ENCODE measurements at places on chromosomes 12 and 14.

DNA sequence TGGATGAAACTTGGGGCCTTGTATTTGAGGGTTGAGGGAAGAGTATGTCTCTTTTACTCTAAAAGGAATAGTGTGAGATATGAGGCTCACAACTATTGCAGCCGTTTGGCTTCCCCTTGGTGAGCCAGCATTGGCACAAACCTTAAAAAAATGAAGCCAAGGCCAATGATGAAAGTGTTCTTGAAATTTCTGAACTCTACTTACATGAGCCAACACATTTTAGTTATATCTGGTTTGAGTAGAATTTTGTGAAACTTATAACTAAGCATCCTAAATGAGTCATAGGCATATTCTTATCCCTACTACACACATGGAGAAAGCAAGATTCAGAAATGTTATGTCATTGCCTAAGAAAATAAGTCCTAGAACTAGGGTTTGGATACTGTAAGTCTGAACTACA lies 55.3 kb upstream of the ACSS3 start:
- no peak for DNase-seq

DNA sequence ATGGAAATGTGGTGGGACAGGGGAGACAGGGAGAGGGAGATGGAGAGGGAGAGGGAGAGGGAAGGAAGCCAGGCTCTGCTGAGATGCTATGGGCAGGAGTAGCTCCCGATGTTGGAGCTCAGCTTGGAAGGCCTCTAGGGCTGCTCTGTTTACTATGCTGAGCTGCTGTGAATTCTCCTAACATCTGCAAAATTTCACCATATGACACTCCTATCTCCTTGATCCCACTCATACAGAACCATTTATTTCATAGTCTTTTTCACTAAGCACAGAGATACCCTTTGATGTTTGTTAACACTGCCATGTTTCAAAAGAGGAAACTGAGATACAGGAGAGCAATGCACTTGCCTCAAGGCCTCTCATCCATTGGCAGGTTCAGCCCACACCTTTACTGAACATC lies 60.7 kb downstream of the C12orf75 start:
- no peak for DNase-seq

- no peak for DNase-seq
These were observed 855.6 kb upstream of the TMEM132C start for GRCh38 chr12:127411166-127411915.

DNA sequence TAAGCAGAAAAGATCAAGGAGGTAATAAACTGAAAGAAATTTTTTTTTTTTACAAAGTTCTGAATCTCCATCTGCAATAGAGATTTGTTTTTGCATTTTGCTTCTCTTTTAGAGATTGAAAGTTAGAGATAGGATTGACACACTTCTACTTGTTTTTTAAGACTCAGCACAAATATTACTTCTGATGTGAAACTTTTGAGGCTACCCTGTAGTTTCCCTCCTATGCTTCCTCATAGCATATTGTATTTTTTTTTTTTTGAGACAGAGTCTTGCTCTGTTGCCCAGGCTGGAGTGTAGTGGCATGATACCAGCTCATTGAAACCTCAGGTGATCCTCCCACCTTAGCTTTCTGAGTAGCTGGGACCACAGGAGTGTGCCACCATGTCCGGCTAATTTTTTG lies 32.1 kb upstream of the SGPP1 start:
- no peak for DNase-seq

DNA sequence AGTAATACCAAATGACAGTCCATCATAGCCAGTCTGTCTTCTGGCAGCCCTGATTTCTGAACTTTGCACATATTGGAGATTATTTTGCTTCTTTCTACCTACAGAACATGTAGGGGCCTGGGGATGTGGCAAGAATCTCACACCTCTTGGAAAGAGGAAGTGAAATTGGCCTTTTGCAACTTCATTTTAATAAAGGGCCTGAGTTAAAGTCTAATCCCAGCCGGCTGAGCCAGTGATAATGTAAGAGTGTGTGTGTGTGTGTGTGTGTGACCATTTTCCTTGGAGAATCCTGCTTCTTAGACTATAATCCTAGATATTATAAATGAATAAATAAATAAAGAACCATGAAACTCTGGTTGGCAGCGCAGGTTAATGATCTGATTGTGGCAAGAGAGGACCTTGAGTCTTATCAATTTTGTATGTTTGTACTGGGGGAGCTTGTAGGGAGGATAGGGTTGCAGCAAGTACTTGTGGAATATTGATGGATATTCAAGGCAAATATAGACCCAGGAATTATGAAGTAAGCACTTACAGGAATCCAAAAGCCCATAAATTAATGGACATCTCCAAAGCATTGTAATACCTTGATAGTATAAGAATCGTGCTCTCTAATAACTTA lies 233.2 kb upstream of the AMIGO2 start:
- DNase-seq = no peak

- no peak for DNase-seq
These were observed 7.0 kb downstream of the ISCA2 start for GRCh38 chr14:74500417-74501134.

- no peak for DNase-seq
These were observed 74.0 kb downstream of the PLEKHG3 start for GRCh38 chr14:64778104-64778754.

GRCh38 chr12:90246688-90247087 lies 538.0 kb upstream of the ATP2B1 start:
- no peak for DNase-seq

- DNase-seq = no peak
These were observed 103.5 kb downstream of the FGD4 start for GRCh38 chr12:32502693-32503502.

DNA sequence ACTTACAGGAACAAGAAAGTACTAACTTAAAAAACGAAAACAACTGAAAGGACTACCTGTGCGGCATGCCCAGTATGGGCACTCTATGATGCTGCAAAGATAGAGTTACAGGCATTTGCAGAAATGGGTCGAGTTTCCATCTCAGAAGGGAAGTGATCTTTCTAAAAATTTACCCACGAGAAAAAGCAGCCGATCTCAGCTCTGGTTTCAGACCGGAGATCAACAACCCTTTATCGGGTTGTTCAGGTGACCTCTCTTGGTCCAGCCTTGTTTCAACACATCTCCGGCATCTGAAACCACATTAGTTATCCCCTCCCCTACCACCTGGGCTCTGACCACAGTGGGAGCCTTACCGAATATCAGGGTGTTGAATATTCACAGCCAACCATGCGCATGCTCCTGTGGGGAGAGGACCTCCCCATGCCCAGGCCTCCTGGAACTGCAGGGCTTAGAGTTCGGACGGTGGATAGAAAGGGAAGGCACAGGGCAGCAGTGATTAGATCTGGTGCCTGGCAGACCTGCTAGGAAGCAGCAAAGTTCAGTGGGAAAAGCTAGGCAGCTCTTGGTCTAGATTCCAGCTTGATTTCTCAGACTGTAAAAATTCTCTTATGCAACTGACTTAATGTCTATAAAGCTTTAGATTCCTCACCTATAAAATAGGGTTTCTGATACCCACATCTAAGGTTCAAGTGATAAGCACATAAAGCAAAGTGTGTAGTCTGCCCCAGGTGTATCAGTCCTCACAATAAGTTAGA lies 906.0 kb downstream of the VRK1 start:
- DNase-seq = no peak

GRCh38 chr12:96347130-96347699 lies 53.0 kb downstream of the CDK17 start:
- DNase-seq = no peak

DNA sequence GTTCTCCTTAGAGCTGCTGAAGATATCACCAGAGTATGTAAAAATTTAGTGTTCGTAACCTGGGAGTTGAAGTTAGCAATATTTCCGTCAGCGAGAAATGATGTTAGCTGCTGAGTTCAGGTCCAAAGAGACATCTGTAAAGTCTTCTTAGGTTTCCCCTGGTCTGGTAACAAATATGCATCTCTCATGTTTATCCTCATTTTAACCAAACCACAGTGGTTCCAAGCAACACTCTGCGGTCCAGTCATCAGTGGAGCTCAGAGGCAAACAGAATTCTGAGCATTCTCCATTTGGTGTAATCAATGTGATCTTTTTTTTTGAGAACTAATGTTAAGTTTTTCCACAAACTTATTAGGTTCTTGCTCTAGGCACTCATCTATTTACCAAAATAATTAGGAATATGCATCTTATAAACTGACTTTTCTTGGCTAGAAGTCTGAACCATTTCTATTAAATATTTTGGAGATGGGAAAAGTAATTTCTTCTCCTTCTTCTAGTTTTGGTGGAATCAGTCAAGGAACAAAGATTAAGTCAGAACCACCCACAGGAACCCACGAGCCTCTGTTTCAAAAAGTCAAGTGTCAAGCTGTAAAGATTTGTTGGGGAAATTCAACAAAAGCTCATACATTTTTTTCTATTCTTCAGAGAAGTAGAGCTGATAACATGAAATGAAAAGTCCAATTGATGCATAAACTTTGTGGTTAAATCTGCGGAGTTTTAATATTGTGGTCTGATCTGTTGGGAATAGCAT lies 64.7 kb downstream of the IFNG start:
- no peak for DNase-seq

- no peak for DNase-seq
These were observed 522.5 kb downstream of the VRK1 start for GRCh38 chr14:97319691-97320090.
